ENCODE measurements at places on chromosomes 16 and 17. TPM values are rescaled to one million over a fixed set of nuclear protein-coding genes. Genes with fewer than 3 reads are reported as not detected.

DNA sequence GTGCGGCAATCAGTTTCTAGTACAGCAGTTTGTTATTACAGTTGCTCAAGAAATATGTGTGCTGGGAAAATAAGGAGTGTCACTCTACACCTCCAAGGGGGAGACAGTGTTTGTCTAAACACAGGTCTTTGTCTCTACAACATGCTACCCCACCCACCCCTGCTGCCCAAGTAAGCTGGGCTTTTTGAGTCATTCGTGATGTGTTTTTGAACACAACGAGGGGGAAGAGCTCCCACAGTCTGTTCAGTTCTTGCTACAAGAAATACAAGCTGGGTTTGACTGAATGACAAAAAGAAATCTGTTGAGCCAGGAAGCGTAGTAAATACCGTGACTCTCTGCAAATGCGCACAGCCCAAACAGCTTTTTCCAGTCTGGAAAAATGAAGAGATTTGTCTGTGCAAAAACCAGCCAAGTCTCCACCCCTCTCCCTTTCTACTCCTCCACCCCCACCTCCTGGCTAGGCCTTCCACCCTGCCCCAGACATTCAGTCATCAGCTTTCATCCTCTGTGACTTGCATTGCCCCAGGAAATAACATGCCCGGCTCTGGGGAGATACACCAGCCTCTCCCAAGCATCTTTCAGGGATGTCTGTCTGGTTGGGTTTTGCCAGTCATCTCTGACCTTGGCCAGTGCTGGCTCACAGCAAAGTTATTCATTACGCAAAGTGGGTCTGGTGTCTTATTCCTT, 25.7 kb downstream of the CHD9 start:
- no peaks in the 10 kb centered on the region for H3K36me3 ChIP-seq
- peak overlapping the region; percentile 82 for H3K27ac ChIP-seq
- no peak overlapping the region for H3K4me3 ChIP-seq
- DNase-seq: peak; percentile 89
- H3K27me3 ChIP-seq: no peaks in the 10 kb centered on the region

GRCh38 chr16:87050142-87050541, 267.1 kb downstream of the C16orf95 start:
- no peak overlapping the region for H3K27ac ChIP-seq
- peaks cover 6% of the 10 kb centered on the region for H3K27me3 ChIP-seq
- H3K36me3 ChIP-seq: no peaks in the 10 kb centered on the region
- DNase-seq: no peak
- H3K4me1 ChIP-seq: no peaks in the 10 kb centered on the region

DNA sequence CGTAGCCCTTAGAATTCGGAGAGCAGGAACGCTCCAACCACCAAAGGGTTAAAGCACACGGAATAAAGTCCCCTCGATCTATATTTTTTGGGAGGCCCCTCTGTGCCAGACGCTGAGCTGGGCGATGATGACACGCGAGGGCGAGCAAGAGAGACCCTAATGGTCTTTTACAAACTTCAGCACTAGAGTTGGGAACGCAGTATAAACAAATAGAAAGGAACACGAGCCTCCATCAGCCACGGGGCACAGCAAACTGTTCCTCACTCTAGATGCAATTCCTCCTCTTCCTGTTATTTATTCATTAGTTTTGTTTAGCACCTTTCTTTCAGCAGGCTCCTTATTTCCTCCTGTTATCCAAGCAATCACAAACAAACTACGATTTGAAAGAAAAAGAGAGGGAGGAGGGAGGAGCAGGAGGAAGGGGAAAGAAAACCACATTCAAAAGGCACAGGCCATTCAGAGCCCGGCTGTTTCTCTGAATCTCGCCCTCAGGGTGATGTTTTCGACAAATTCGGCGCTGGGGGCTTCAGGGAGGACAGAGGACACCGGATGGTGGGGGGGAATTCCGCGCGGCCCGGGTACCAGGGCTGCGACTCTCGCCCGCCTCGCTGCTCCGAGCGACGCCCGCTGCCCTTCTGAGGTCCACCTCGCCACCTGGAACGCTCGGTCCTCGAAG, 1.6 kb downstream of the TOX3 start:
- H3K27ac ChIP-seq: no peak overlapping the region
- H3K4me3 ChIP-seq: no peak overlapping the region
- no peak for DNase-seq
- no peaks in the 10 kb centered on the region for H3K4me1 ChIP-seq

DNA sequence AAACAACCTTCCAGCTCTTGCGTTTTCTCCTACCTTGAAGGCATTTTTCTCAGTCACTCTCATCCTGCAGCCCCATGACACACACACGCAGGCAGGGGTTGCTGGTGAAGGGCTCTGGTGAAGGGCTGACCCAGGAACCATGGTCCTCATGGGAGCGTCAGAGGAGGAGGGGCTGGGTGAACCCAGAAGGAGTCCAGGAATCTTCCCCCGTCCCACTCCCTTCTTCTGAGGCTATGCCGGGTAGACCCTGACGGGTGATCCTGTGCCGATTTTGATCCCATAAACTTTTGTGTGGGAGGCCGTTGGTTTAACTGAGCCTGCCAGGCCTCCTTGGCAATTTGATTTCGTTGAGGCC, 278.4 kb upstream of the FOXF1 start:
- no peaks in the 10 kb centered on the region for H3K4me1 ChIP-seq
- no peak for DNase-seq
- no peak overlapping the region for H3K27ac ChIP-seq
- peaks cover 8% of the 10 kb centered on the region for H3K27me3 ChIP-seq
- no peaks in the 10 kb centered on the region for H3K36me3 ChIP-seq

- H3K27ac ChIP-seq: peak overlapping the region; percentile 95
- peak; percentile 51 for DNase-seq
- H3K27me3 ChIP-seq: no peaks in the 10 kb centered on the region
- peak overlapping the region; percentile 40 for H3K4me3 ChIP-seq
- peaks cover 67% of the 10 kb centered on the region for H3K4me1 ChIP-seq
These were observed 179.3 kb downstream of the SEC14L1 start for GRCh38 chr17:77320044-77320440.

GRCh38 chr17:72004611-72005331, 116.0 kb upstream of the SOX9 start:
- no peak overlapping the region for H3K4me3 ChIP-seq
- no peak overlapping the region for H3K27ac ChIP-seq
- no peaks in the 10 kb centered on the region for H3K36me3 ChIP-seq
- H3K27me3 ChIP-seq: peaks cover 12% of the 10 kb centered on the region
- no peaks in the 10 kb centered on the region for H3K4me1 ChIP-seq

DNA sequence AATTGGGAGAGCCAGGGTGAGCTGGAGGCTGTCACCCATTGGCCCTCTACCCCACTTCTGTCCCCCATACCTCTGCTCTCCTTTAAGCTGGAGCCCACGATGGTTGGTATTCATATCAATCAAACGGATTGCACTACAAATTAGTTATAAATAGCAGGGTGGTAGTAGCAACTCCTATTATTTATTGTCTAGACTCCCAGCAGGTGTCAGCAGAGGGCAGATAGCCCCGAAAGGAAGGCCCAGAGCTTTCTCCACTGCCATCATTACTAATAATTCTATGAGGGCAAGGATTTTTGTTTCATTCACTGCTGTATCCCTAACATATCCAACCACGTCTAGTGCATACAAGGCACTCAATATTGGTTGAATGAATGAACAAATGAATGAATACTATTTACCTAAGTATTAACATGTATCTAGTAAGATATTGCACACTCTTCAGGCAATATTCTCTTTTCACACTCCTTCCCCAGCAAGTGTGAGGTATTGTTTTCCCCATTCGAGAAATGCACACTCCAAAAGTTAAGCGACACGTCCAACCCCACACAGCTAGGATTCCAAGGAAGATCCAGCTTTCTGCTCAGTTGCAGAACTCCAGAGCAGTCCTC, 6.3 kb downstream of the C17orf50 start:
- no peaks in the 10 kb centered on the region for H3K27me3 ChIP-seq
- no peaks in the 10 kb centered on the region for H3K36me3 ChIP-seq
- no peak overlapping the region for H3K27ac ChIP-seq
- peak; percentile 62 for DNase-seq
- H3K4me3 ChIP-seq: no peak overlapping the region
- H3K4me1 ChIP-seq: peaks cover 5% of the 10 kb centered on the region

- H3K4me1 ChIP-seq: peaks cover 19% of the 10 kb centered on the region
- H3K27me3 ChIP-seq: no peaks in the 10 kb centered on the region
- H3K27ac ChIP-seq: no peak overlapping the region
- H3K36me3 ChIP-seq: peaks cover 89% of the 10 kb centered on the region
These were observed 36.3 kb downstream of the TSC2 start for GRCh38 chr16:2083876-2084780.

- H3K27me3 ChIP-seq: no peaks in the 10 kb centered on the region
- no peak overlapping the region for H3K4me3 ChIP-seq
- DNase-seq: no peak
- H3K4me1 ChIP-seq: no peaks in the 10 kb centered on the region
These were observed 85.9 kb upstream of the SMURF2 start for GRCh38 chr17:64747938-64748540.

- H3K27ac ChIP-seq: no peak overlapping the region
- H3K4me1 ChIP-seq: peaks cover 3% of the 10 kb centered on the region
- DNase-seq: no peak
- H3K36me3 ChIP-seq: no peaks in the 10 kb centered on the region
- no peak overlapping the region for H3K4me3 ChIP-seq
- peaks cover 7% of the 10 kb centered on the region for H3K27me3 ChIP-seq
These were observed 4.3 kb upstream of the SEZ6 start for GRCh38 chr17:29010129-29010528.

DNA sequence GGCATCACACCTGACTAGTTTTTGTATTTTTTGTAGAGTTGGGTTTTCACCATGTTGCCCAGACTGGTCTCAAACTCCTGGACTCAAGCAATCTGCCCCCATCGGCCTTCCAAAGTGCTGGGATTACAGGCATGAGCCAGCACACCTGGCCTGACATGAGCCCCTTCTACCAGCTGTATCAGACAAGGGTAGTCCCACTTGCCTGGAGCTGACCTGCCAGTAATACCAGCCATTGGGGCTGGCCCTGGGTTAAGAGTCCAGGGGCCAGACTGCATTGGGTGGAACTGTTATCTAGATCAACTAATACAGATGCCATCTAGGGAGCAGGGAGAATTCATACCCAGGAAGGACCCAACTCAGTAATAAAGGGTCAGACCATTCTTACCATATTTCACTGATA, 28.1 kb downstream of the WSB1 start:
- H3K27ac ChIP-seq: no peak overlapping the region
- DNase-seq: no peak
- H3K4me3 ChIP-seq: no peak overlapping the region
- peaks cover 18% of the 10 kb centered on the region for H3K36me3 ChIP-seq
- H3K4me1 ChIP-seq: peaks cover 7% of the 10 kb centered on the region

GRCh38 chr16:86306811-86307513, 203.4 kb upstream of the FOXF1 start:
- DNase-seq: no peak

DNA sequence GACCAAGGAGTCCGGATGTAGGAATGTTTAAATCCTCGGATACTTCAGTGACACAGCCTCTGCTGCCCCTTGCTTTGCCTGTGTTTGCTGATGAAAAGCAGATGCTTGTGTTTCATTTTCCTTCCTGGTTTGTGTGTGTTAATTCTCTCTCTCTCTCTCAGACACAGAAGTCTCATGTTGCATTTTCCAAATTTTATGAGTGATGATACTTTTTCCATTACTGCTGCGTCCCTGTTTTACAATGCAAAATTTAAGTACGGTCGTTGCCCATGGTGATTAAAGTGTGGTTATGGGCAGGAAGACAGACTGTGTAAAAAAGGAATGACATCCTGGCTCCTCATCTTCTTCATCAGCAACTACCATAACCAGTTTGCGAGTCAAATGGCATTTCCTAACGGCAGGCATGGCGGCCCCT, 5.7 kb downstream of the RMI2 start:
- H3K4me1 ChIP-seq: peaks cover 23% of the 10 kb centered on the region
- H3K36me3 ChIP-seq: no peaks in the 10 kb centered on the region
- DNase-seq: no peak
- no peak overlapping the region for H3K27ac ChIP-seq
- H3K27me3 ChIP-seq: no peaks in the 10 kb centered on the region
- H3K4me3 ChIP-seq: no peak overlapping the region

Gene IL17C
- total RNA-seq: not detected

Gene KCNJ12
- total RNA-seq: 1.8 TPM

Gene ZNF785
- 16.9 TPM for total RNA-seq

Gene MYH2
- not detected for total RNA-seq

Gene KRT15
- total RNA-seq: 0.25 TPM

Gene OR4D1
- total RNA-seq: not detected

Gene GLTPD2
- total RNA-seq: not detected
